ENCODE measurements at places on chromosomes 16 and 17.
A peak's percentile ranks its signal among the peaks of the same experiment; 100 is the strongest.

DNA sequence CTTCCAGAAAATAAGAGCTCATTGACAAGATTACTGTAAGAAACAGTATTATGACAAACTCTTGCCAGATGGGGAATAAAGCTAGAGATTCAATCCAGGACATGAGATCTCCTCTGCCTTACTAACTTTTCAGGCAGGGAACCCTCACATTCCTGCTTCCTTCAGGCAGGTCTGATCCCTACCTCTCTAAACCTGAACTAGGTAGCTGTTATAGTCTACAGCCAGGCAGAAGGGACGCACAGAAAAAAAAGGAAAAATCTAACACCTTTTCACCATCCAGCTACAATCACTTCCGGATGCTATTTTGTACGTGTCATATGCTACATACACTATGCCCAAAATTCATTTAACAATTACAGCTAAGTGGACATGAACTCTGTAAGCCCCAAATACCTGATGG, 41.2 kb downstream of the CNOT1 start:
- DNase-seq = no peak

DNA sequence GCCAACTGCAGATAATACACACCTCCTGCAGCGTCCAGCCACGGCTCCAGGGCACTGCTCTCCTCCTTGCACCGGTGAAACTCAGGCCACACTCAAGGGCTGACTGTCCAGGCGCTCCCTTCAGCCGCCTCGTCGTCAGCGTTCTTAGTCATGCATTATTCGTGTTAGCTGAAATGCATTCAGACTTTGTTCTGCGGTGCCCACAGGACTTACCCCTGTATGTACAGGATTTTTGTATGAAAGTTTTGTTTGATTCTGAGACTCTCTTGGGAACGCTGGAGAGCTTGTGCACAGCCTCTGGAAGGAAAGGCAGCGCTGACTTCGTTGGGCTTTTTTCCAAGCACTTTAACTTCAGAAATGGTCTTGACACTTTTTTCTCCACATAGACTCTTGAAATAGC, 22.1 kb downstream of the CIBAR2 start:
- DNase-seq = no peak

DNA sequence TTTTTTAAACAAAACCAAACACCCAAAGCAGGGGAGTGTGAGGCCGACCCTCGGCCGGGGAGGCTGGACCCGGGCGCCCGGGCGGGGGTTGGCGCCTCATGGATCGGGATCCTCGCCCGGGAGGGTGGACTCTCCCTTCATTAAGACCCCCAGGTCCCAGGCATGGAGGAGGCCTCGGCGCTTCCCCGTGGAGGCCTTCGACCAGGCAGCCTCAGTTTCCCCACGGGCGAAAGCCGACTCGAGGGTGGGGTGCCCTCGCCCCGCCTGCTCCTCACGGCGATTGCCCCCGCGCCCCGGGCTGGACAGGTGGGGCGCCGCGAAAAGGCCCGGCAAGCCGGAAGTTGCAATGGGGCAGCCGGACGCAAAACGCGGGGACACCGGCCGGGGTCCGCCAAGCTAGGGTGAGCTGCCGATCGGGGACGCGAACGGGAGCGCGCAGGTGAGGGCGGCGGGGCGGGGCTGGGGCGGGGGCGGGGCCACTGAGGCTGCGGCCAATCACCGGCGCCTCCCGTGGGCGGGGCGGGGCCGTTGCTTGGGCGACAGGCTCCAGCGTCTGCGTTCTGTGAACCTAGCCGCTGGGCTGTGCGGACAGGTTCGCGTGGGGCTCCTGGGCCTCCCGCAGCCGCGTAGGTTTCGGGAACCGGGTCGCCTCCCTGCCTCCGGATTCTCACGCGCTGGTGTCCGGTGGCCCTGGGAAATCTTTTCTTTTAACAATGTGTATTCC, 6.0 kb upstream of the ZNF205 start:
- peak; percentile 94 for DNase-seq

- no peak for DNase-seq
Measured at GRCh38 chr17:7912927-7913524, 3.1 kb downstream of the RNF227 start.

DNA sequence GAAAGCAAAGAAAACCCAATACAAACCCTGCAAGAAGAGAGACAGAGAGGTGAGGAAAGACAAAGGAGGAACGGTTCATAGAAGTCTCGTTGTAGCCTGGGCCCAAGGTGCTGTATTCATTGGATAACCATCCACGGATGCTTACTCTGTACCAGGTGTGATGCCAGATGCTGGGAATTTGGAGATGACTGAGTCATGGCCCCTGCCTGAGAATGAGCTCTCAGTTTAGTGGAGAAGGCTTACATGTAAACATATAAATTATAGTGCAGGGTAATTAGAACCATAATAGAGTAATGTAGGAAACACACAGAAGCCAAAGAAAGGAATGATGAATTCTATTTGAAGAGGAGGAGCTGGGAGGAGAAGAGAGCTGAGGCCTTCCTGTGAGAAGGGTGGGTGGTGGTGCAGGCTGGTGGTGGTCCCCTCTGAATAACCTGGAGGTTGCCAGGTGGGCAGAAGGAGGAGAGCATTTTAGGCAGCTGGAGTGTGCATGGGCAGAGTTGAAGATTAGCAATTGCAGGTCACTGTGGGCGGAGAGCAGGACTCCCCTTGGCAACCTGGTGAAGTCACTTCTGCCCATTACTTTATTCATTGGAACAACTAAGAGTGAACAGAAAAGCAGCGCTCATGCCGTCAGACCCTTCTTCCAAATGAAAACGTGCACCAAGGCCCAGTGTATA, 7.7 kb upstream of the ZG16 start:
- no peak for DNase-seq

- no peak for DNase-seq
Measured at GRCh38 chr17:45788057-45788456, 3.9 kb downstream of the CRHR1 start.

All from NCI-H187 (cell line).